ENCODE measurements at places on chromosomes 16 and 17. TPM values are rescaled to one million over a fixed set of nuclear protein-coding genes. Genes with fewer than 3 reads are reported as not detected.

B4GALNT2 gene
- total RNA-seq, result not detected

DNA sequence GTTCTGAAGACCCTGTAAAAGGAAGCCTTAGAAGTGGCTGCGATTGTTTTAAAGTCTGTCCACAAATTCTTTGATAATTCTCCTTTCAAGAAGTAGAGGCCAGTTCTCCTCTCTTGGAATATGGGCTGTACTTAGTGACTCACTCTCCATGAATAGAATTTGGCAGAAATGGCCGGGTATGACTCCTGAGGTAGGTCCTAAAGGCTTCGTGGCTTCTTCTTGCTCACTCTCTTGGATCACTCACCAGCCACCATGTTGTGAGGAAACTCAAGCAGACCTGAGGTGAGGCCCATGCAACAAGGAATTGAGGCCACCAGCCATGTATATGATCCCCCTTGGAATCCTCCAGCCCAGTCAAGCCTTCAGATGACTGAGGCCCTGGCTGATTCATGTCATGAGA lies 75.8 kb downstream of the WWOX start:
- no peak for DNase-seq
- no peaks in the 10 kb centered on the region for H3K27me3 ChIP-seq

GRCh38 chr16:17358355-17358754 lies 112.4 kb downstream of the XYLT1 start:
- no peak overlapping the region for H3K27ac ChIP-seq
- H3K4me1 ChIP-seq, result peaks cover 25% of the 10 kb centered on the region
- H3K4me3 ChIP-seq, result no peak overlapping the region
- no peaks in the 10 kb centered on the region for H3K36me3 ChIP-seq

SOST gene
- not detected for total RNA-seq

DNA sequence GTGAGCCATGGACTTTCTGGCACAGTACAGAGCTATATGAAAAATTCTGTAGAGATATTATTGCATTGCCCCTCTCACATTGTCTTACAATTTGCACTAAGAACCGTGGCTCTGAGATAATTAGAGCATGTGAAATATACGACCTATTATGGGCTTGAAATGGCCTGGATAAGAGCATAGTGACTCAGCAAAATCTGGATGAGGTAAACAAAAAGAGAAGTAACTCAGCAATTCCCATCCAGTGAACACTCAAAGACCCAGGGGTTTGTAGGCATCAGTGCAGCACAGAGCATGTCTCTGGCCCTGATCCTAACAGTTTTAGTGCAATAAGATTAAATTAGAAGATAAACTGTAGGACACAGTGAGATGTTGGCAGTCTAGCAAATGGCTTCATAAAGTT lies 317.2 kb upstream of the MYOCD start:
- H3K36me3 ChIP-seq, result no peaks in the 10 kb centered on the region
- no peak overlapping the region for H3K4me3 ChIP-seq
- no peaks in the 10 kb centered on the region for H3K27me3 ChIP-seq
- H3K4me1 ChIP-seq, result no peaks in the 10 kb centered on the region
- no peak overlapping the region for H3K27ac ChIP-seq

- no peak overlapping the region for H3K27ac ChIP-seq
- H3K27me3 ChIP-seq, result no peaks in the 10 kb centered on the region
- H3K36me3 ChIP-seq, result no peaks in the 10 kb centered on the region
- no peak for DNase-seq
- no peaks in the 10 kb centered on the region for H3K4me1 ChIP-seq
- H3K4me3 ChIP-seq, result no peak overlapping the region
Observed at GRCh38 chr16:69277413-69277812, 33.7 kb upstream of the VPS4A start.

DNA sequence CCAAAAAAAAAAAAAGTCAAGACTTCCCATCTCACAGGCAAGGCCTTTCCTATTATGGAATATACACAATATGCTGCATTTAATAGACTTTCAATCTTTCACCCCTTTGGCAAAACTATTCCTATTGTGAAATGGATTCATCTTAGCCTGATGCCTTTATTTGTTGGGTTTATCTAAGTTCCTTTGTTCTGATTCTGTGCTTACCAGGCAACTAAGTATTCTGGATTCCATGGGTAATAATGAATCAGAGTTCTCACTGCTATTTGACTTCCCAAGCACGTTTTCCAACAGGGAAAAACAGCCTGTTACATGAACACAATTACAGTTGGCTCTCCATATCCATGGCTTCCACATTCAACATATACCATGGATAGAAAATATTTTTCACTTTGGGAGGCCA lies 135.5 kb downstream of the MYO1D start:
- H3K27ac ChIP-seq, result no peak overlapping the region
- H3K4me1 ChIP-seq, result no peaks in the 10 kb centered on the region
- no peak overlapping the region for H3K4me3 ChIP-seq
- no peaks in the 10 kb centered on the region for H3K36me3 ChIP-seq
- H3K27me3 ChIP-seq, result no peaks in the 10 kb centered on the region
- no peak for DNase-seq

GRCh38 chr17:8836821-8837562 lies 30.5 kb downstream of the PIK3R6 start:
- DNase-seq, result no peak
- no peak overlapping the region for H3K27ac ChIP-seq
- H3K27me3 ChIP-seq, result no peaks in the 10 kb centered on the region
- H3K36me3 ChIP-seq, result no peaks in the 10 kb centered on the region

GPRC5C gene
- total RNA-seq, result 71.2 TPM

- no peaks in the 10 kb centered on the region for H3K36me3 ChIP-seq
- DNase-seq, result peak; percentile 75
- peaks cover 76% of the 10 kb centered on the region for H3K4me1 ChIP-seq
- H3K4me3 ChIP-seq, result no peak overlapping the region
- H3K27ac ChIP-seq, result peak overlapping the region; percentile 90
Observed at GRCh38 chr17:42133461-42134041, 10.9 kb downstream of the HSPB9 start.

DNA sequence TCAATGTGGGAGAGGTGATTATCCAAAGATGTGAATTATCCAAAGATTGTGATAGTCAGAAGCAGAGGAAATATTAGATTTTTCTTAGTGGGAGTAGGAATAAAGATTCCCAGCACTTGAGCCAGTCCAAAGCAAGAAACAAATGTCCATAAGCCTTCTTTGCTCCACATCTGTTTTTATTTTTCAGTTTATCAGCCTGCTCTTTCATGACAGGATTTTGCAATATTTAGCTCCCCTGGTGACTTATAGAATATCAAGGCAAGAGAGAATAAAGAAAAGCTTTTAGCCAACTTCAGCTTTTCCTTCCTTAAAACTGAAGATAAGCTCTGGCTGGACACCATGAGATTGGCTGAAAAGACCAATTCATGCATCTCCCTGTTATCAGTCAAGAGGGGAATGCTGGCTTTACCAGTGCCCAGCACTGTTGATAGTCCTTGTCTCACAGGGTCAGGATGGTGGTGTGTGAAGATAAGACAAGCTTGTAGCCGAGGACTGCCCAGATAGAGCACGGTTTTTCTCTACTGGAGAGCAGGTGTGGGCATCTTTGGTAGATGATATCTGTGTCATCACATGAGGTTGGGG lies 706.5 kb downstream of the KCNJ2 start:
- DNase-seq, result no peak
- H3K27me3 ChIP-seq, result no peaks in the 10 kb centered on the region
- H3K4me1 ChIP-seq, result peaks cover 7% of the 10 kb centered on the region
- no peaks in the 10 kb centered on the region for H3K36me3 ChIP-seq

- H3K27ac ChIP-seq, result no peak overlapping the region
- no peaks in the 10 kb centered on the region for H3K4me1 ChIP-seq
- no peaks in the 10 kb centered on the region for H3K27me3 ChIP-seq
- no peak for DNase-seq
- H3K36me3 ChIP-seq, result no peaks in the 10 kb centered on the region
Observed at GRCh38 chr16:50136399-50136798, 16.7 kb upstream of the TENT4B start.

DNA sequence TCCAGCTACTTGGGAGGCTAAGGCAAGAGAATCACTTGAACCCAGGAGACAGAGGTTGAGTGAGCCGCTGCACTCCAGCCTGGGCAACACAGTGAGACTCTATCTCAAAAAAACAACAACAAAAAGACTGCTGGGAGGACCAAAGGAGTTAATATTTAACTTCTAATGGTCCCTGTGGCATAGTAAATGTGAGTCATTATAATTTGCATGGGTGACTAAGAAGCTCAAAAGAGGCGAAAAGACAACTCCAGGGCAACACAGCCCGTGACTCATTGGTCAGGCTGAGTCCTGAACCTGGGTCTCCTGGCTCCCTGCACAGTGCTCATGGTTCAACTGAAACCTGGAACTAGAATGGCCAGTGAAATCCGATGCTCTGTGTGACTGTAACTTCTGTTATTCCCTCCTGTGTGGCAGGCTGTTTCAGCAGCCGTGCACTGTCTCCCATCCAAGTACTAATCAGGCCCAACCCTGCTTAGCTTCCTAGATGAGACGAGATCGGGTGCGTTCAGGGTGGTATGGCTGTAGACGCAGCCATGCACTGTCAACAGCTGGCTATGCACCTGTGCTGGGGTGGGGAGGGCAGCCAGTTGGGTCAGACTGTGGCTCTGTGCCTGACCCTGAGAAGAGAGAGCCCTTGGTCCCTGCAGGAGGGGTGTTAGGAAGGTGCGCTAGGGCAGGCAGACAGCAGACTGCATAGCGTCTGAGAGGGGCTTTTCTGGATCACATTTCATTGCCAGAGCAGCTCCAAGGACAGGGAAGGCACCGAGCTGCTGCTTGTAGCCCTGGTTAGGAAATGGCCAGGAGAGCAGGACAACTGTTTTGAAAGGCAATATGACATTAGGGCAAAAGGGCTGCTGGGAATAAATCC lies 14.5 kb upstream of the GPRC5C start:
- H3K27ac ChIP-seq, result peak overlapping the region; percentile 65
- H3K27me3 ChIP-seq, result no peaks in the 10 kb centered on the region
- DNase-seq, result peak; percentile 69
- no peaks in the 10 kb centered on the region for H3K36me3 ChIP-seq
- peaks cover 28% of the 10 kb centered on the region for H3K4me1 ChIP-seq

DNA sequence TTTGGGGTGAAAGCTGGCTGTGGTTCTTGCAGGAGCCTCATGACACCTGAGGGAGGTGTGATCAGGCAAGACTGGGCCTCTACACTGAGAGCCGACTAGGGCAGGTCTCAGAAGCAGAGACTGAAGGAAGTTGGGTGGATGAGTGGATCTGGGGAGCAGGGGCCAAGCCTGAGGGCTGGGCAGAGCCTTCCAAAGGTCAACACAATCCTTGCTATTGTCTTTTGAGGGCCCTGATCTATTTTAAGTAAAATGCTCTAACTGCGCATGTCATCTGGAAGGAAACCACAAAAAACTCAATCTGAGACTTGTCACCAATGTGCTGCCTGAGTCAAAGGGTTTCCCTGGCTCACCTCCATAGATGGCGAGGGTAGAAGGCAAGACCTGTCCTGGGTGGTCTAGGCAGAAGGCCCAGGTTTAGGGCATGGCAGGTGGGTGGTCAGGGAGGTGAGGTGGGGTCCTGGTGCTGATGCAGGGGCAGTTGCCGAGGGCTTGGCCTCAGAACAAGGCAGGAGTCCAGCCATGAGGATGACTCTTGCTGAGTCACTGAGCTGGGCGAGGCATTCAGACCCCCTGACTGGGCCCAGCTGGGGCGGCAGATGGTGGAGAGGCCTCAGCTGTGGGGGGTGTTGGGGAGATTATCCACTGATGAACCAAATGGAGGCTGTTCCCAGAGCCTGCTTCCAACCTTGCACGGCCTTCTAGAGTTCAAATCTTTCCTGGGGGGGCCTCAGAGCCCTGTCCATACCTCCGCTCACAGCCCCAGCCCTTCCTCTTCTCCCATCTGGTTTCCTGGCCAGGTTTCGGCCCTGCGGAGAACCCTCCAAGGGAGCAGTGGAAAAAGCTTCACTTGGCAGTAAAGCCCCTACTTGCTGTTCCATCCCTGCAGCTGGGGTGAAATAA lies 5.1 kb downstream of the MVP start:
- peaks cover 97% of the 10 kb centered on the region for H3K4me1 ChIP-seq
- no peaks in the 10 kb centered on the region for H3K36me3 ChIP-seq
- no peak overlapping the region for H3K4me3 ChIP-seq
- no peak for DNase-seq
- H3K27ac ChIP-seq, result peak overlapping the region; percentile 86
- H3K27me3 ChIP-seq, result no peaks in the 10 kb centered on the region

Data from body of pancreas (tissue), 4 donors.